AG09309 (cell line): ENCODE measurements at places on chromosomes 2 and 18.

DNA sequence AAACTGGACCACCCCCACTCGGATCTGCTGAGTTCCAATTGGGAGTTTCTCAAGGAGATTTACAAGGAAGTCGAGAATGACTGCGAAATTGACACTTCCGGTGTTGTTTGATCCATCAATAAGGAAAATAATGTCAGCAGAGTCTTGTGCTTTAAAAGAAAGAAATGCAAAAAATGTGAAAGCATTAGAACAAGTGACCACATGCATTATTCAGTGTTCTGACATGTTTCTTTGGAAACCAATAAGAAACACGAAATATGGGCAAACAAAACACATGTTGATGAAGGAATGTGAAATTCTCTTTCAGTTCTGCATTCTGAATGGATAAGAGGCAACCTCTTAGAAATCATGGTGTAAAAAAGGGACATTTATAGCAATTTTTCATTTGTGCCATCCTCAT is 25.9 kb downstream of the COL6A3 start:
- no peak for DNase-seq

- no peak for DNase-seq
Observed at GRCh38 chr2:180208841-180209240, 201.7 kb upstream of the CWC22 start.

DNA sequence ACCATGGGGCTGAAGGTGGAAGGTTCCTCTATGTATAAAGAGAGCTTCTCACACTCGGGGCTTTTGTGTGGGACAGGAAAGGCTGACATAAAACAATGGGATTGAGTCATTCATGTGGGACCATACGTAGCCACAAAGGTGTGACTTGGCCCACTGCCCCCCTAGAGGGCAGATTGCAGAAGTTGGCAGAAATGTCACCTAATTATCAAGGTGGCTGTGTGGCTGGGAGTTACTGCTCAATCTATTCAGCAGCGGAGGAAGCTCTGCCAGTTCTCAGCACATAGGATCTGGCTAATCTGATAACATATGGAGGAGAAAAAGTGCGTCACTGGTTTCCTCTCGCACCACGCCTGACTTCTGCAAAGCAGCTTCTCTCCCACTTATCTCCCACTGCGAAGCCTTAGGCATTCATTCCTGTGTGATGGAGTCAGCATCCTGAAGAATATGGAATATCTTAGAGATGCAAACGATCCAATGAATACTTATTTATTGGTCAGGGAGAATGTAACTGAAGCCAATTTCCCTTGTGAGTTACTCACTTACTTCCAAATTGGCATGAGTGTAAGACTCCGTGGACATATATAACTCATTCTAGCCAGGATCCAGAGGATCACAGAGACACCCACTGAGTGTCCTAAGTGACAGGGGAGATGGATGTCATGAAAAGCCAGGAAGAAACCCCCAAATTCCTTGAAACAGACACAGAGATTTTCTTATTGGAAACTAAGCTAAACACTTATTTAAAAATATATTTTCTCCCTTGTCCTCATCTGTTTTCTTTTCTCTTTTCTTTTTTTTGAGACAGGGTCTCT is 344.8 kb downstream of the TGIF1 start:
- DNase-seq, result peak; percentile 81

DNA sequence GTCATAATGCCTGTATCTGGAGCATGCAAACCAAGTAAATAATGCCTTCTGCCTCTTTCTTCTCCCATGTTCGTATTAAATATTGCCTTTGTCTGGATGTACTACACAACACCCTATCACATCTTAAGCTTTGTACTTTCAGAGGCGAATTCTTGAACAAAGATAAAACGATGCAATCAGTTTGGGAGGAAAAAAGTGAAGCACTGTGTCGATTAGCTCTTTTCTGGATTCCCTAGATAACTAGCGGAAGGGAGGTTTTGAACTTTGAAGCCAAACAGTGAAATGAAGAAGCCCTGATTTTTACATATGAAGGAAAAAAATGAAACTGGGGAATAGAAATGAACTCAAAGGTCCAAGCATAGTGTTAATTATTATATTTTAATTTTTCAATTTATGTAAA is 44.7 kb downstream of the CAVIN2 start:
- DNase-seq, result no peak

DNA sequence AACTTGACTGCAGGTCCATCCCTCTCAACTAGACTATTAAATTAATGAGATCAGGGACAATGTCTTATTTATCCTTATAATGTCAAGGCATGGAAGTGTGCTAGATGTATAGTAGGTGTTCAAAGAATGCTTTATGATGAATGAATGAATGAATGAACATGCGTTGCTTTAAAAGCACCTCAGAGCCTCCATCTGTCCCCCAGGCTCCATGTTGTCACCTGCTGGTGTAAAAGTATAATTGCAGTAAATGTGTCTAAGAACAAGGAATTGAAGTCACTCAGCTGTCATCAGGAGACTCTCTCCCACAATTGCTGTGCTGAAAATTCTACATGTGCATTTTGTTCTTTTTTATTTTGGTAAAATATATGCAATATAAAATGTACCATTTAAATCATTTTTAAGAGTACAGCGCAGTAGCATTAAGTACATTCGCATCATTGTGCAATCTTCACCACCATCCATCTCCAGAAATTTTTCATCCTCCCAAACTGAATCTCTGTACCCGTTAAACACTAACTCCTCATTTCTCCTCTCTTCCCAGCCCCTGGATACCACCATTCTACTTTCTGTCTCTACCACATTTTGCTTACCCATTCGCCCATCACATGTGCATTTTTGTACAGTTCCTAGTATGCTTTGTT is 52.6 kb downstream of the GNAL start:
- no peak for DNase-seq

GRCh38 chr2:128538396-128538795 is 219.7 kb upstream of the HS6ST1 start:
- no peak for DNase-seq

DNA sequence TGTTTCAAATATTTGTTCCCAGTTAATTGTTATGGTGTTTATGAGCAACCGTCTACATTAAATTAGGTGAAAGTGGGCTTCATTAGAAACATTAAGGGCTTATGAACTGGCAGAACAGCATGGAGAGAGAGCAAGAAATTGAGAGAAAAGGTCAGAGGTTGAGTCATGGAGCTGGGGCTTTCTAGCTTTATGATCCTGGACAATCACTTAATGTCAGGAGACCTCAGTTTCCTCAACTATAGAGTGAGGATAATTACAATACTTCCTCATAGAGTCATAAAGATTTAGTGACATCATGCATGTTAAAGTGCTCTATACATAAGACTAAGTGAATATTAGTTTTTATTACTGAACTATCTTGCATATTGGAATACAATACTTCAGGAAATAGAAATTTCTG is 83.9 kb downstream of the PLCL1 start:
- DNase-seq, result no peak

DNA sequence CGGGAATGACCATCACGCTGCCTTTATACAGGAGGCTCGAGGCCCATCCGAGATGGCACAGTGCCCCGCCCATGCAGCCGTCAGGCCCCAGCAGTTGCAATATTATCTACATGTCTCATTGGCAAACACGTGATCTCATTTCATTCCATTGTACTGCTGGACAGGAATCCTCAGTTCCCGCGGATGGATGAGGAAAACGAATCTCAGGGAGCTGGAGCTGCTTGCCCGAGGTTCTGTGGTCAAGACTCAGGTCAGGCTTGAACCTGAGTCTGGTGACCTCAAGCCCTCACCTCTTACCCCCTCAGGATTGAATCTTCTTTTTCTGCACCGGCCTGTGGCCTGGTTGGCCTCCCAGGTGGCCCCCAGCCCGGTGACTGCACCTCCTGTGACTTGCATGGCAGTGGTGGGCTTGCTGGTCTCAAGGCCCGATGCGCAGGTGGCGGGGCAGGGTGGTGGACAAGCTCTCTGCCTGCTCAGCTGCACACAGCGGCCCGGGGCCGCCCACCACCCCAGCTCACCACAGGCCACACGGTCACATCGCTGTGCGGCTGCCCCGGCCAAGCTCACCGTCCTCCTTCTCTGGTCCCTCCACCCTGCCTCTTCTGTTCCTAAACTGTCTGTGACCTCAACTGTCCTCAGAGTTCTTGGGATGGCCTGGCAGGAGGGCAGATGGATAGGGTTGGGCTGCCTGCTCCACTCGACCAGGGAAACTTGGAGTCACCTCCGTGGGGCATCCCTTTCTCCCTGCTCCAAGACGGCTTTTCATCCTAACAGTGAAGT is 52.0 kb upstream of the HS6ST1 start:
- DNase-seq, result no peak

DNA sequence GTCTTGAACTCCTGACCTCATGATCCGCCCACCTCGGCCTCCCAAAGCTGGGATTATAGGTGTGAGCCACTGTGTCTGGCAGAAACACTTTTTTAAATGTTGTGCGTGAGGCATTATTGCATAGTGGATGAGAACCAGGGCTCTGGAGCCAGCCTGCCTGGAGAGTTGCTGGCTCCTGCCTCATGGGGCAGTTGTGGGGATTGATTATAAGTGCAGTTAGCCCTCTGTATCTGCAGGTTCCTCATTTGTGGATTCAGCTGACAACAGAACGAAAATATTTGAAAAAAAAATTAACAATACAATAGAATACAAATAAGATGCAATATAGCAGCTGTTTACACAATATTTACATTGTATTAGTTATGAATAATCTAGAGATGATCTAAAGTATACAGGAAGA is 129.4 kb upstream of the EML6 start:
- no peak for DNase-seq

DNA sequence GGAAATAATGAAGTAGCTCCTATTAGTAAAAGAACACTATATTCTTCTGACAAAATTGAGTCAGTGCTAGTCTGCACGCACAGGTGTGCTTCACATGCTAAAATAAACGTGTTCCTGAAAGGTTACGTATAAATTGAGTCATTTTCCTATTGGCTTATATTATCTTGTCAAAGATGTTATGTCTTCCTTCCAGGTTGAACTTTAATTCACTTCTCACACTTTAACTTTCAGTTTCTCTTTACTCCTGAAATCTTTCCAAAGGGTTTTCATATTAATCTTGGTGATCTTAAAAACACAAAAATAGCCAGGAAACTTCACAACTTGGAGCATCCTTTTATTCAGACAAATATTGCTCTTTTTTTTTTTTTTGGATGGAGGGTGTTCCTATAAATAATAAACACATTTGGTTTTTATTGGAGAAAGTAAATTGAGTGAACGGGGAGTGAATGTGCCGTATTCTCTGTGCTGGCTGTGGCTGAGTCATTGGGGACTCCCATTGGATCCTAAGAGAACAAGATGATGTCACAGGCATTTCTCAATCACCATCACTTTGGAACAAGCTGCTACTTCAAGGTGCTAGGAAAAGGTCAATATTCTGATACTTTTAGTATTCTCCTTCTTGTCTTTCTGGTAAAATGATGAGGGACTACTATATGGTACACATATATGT is 150.2 kb upstream of the SPATS2L start:
- DNase-seq, result peak; percentile 52

DNA sequence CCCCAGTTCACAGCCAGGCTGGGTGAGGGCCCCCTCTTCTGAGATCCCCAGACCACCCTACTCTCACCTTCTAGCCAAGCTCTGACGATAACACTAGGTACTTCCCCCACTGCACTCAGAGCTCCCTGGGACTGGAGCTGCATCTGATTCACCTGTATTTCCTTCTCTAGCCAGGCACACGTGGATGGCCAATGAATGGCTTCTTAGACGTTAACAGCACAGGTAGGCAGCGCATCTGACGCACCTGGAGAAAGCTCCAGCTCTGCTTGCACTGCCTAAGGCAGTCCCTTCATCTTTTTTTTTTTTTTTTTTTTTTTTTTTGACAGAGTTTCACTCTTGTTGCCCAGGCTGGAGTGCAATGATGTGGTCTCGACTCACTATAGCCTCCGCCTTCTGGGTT is 48.1 kb downstream of the GALNT14 start:
- DNase-seq, result no peak

DNA sequence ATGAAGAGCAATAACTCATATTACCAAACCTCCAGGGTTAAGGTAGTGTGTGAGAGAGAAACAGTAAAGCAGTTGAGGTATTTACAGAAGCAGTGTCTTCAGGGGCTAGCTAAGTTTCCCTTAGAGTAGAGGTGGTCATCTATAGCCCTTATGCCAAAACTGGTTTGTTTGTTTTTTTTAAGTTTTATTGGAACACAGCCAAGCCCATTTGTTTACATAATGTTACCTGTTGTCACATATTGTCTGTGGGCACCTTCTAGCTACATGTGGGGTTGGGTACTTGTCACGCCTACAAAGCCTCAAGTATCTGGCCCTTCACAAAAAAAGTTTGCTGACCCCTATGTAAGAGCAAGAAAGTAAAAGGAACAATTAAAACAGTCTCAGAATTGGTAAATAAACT is 39.4 kb downstream of the ACTR2 start:
- no peak for DNase-seq

GRCh38 chr2:20483194-20483895 is 36.5 kb downstream of the RHOB start:
- DNase-seq, result no peak

- DNase-seq, result peak; percentile 38
Observed at GRCh38 chr2:112301171-112301584, 25.8 kb downstream of the ZC3H6 start.

DNA sequence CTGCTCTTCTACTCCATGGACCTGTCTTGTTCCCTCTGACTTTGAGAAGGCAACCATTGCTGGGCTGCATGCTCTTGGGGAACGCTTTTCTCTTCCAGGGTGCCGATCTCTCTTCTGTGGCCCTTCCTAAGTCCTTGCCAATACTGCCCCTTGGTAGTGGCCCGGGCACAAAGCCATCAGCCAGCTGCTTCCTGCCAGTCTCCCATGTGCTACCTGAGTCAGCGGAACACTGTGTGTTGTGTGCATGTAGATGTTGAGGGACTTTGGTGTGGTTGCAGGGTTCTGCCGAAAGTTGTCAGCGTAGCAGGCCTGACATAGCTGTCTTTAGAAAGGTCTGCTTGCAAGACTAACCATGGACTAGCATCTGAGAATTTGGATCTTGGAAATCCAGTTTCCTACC is 35.4 kb downstream of the MGAT5 start:
- no peak for DNase-seq

GRCh38 chr2:65275141-65275915 is 47.7 kb downstream of the ACTR2 start:
- no peak for DNase-seq

GRCh38 chr2:191318037-191318728 is 73.0 kb downstream of the MYO1B start:
- no peak for DNase-seq

DNA sequence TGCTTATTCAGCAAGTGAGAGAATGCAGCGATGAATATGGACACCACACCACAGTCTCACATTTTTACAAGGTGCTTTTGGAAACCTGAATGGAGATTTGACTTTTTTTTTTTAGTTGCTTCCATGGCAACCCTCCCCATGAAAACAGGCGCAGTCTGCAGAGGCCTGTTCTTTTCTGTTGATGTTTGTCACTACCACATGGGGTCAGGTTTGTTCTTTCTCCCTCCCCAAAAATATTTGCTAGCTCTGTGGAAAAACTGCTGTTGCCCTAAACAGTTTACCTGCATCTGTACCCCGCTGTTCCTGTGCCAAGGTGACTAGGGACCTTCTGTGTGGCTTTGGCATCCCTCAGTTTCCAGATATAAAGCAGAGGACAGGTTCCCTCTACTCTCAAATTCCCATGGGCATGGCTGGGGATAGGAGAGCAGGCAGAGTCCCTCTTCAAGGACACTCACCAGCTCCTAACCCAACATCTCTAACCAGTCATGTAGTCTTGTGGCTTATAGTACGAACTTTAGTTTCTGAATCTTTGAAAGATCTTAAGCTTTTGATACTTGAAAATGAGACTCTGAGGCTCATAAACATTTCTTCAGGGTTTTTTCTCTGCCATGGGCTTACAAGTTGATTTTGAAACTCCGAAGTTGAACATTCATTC is 14.7 kb upstream of the MAPRE2 start:
- no peak for DNase-seq

GRCh38 chr2:138877421-138877820 is 97.2 kb upstream of the NXPH2 start:
- DNase-seq, result no peak

- no peak for DNase-seq
Observed at GRCh38 chr2:239051891-239052445, 204.1 kb downstream of the TWIST2 start.
